Right kidney (tissue), 9 donors: ENCODE measurements at places on chromosomes 6 and 20.

GRCh38 chr6:36381502-36382389 lies 5.7 kb downstream of the ETV7 start:
- DNase-seq, result no peak

DNA sequence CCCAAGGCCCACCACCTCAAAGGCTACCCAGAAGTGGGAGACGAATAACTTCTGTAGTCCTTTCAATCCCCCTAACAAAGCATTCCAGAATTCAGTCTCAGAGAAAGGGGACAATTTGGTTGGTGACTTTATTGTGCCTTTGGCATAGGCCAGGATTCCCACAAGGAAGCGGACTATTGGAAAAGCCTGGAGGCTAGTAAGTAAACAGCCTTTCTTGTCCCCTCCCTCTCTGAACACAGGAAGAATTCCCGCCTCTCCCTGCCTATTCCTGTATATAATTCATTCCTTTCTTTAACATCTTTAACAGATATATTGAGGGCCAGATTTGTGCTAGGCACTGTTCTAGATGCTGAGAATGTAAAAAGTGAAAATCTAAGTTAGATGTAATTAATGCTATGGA lies 36.1 kb downstream of the RNF8 start:
- DNase-seq, result no peak

DNA sequence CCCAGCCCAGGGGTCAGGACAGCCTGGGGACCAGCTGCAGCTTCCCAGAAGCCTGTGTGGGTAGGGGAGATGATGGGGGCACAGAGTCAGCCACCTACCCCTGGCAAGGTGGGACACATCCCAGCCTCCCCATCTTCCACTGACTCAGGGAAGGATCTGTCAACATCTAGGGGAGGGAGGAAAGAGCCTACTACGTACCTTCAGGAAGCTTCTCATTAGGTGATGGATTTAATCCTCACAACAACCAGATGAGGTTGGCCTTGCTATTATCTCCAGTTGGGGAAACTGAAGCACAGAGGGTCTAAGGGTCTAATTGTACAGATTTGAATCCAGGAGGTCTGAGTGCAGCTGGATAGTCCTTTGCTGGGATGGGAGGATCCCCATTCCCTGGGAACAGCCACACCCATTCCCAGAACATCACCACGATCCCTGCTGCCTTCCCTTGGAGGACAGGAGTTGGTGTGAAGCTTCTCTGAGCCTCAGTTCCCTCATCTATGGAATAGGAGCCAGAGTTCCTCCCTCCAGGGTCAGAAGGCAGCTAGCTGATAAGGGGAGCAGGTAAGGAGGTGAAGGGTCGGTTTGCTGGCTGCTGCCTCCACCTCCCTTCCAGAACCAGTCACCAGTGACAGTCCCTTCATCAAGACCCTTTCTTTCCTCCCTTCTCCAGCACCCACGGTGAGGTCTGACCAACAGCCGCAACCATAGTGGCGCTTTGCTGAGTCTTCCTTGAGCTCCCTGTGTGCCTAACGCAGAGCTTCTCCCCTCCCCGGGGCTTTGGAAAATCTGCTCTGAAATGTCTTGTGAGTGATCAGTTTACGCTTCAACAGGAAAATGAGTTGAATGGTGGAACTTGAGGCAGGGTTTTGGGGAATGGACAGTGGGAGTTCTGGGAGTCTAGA lies 56.8 kb downstream of the CEBPB start:
- DNase-seq, result no peak

DNA sequence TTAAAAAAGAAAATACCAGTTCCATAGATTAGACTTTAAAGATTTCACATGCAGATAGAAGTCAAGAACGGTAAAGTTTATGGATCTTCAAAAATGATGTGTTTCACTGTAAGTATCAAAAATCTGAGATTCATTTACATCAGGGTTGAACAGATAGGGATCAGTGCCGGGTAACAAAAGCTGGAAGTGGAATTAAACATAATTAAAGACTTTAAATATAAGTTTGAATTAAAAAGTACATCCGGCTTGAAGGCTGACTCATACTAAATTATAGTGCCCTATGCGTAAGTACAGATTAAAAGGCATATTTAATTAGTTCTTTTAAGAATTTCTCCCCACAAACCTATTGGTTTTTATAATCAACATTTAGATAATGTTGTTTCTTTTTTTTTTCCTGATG lies 312.7 kb downstream of the PRL start:
- DNase-seq, result no peak

DNA sequence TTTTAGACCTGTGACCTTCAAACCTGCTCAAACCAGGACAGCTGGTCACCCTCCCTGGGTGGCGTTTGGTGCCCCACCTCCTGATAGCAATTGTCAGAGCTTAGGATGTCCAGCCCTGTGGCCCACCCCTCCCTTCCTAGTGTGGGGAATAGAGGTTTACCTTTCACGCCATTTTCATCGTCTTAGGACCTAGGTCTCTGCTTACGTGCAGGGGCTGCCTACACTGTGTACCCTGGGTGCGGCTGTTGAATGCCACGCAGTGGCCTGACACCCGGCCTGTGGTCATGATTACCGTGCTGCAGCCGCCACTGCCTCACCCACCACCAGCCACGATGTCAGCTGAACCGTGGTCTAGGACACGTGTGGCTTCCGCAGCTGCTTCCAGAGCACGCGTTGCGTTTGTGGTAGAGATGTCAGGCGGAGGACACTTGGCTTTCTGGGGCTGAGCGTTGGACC lies 157.3 kb downstream of the DTNBP1 start:
- no peak for DNase-seq

- DNase-seq, result no peak
These were observed 138.6 kb downstream of the ERMARD start for GRCh38 chr6:169890049-169890448.

GRCh38 chr6:51893366-51893765 lies 194.0 kb downstream of the PKHD1 start:
- DNase-seq, result no peak

- DNase-seq, result no peak
These were observed 267.1 kb downstream of the ERMARD start for GRCh38 chr6:170018422-170018935.

- no peak for DNase-seq
These were observed 2.2 kb downstream of the MDFI start for GRCh38 chr6:41640426-41640825.

DNA sequence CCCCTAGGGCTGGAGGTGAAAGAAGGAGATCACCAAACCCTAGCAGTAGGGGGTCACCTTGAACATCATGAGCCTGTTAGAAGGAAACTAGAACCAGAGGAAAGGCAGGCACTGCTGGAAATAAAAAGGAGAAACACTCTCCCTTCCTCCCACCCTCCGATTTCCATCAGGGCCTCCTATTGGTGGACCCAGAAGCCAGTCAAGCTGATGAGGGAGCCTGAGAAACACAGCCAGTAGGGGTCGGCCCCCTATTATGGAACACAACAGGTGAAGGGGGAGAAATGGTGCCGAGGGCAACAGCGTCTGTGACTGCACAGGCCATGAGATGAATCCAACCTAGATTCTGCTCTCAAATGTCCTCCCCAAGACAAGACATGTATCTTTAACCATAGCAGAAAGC lies 156.1 kb upstream of the LRFN2 start:
- DNase-seq, result no peak

GRCh38 chr6:53646606-53647005 lies 18.9 kb downstream of the KLHL31 start:
- DNase-seq, result no peak

- no peak for DNase-seq
These were observed 35.3 kb downstream of the GRM4 start for GRCh38 chr6:34110610-34111009.

DNA sequence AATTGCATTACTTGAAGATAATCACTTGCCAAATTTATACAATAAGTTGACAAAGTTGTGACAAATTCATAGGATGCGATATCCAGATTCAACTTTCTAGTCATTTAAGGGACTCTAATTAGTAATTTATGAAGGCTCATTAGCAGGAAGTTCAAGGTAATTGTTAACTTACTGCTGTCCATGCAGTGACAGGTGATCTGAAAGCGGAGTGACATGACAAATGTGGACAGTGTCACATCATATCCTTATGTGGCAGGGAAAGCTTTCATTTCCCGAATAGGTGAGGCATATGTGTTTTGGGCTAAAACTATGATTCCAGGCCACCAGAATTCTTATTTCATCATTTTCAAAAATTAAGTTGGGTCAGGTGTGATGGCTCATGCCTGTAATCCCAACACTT lies 115.9 kb upstream of the BMP2 start:
- no peak for DNase-seq

GRCh38 chr6:4905826-4906225 lies 98.0 kb downstream of the RPP40 start:
- no peak for DNase-seq

- DNase-seq, result no peak
These were observed 51.3 kb downstream of the ATRN start for GRCh38 chr20:3521852-3522740.

GRCh38 chr6:46954837-46955451 lies 33.2 kb upstream of the ADGRF5 start:
- no peak for DNase-seq
